ENCODE measurements at places on chromosomes 1 and 21.

GRCh38 chr1:234253732-234254131 is 119.5 kb upstream of the COA6 start:
- DNase-seq: no peak

DNA sequence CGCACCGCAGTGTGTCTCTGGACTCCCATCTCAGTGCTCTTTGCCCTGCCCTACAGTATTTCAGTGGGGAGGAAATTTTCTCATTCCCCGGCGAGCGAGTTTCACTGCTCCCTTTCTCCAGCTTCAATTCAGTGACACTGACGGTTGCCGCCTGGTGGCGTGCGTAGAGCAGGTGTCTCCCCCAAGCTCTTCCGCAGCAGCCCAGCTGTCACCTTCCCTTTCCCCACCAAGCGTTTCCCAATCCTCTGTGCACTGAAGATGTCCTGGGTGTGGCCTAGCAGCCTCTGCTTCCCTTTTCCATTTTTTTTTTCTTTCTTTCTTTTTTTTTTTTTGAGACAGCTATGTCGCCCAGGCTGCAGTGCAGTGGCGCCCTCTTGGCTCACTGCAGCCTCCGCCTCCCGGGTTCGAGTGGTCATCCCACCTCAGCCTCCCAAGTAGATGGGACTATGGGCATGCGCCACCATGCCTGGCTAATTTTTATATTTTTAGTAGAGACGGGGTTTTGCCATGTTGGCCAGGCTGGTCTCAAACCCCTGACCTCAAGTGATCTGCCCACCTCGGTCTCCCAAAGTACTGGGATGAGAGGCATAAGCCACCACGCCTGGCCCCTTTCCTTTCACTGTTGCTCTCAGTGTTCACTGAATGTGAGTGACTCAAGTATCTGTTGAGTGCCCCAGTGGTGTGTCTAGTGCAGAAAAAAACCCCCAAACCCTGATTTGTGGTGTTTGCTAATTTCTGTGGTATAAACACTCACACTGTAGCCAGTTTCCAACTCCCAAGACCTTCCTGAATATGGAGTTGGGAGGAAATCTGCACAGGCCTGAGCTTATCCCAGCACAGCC is 30.1 kb downstream of the TNFRSF1B start:
- no peak for DNase-seq

GRCh38 chr1:89347296-89347695 is 16.6 kb upstream of the GBP6 start:
- no peak for DNase-seq

DNA sequence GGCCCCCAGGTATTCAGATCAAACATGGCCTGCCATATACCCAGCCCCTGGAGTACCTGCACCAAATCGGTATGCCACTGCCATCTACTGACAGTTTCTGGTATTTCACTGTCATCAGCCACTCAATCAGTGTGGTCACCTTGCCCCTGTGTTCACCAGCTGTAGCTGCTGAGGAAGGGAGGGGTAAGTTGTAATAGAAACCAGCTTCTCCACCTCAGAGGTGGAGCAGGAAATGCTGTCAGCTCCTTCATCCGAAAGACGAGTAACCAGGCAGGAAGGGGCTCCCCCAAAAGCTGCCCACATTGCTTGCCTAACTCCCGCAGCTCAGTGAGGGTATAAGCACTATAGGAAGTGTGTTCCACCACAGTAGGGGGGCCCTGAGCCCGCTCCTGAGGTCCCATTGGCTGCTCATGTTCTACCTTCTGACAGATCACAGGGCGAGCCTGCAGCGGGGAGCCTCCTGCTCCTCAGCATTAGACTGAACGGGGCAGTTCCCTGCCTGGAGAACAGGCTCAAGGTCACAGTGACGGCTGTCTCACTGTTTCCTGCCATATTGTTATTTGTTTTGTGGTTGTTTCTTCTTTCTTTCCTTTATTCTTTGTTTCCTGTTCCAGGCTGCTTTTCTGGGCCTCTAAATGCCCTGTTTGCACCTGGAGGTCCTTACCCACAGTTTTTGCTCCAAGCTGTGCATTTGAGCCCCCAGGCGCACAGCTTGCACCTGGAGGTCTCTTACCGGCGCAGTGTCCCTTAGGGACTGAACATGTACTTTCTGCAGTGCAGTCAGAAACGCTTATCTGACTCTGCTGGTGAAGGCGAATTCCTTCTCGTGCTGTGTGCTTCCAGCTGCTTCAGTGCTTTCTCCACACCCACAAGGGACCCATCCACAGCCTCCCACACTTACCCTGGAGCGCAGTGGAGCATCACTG is 1638.3 kb downstream of the MRPL39 start:
- DNase-seq: no peak

DNA sequence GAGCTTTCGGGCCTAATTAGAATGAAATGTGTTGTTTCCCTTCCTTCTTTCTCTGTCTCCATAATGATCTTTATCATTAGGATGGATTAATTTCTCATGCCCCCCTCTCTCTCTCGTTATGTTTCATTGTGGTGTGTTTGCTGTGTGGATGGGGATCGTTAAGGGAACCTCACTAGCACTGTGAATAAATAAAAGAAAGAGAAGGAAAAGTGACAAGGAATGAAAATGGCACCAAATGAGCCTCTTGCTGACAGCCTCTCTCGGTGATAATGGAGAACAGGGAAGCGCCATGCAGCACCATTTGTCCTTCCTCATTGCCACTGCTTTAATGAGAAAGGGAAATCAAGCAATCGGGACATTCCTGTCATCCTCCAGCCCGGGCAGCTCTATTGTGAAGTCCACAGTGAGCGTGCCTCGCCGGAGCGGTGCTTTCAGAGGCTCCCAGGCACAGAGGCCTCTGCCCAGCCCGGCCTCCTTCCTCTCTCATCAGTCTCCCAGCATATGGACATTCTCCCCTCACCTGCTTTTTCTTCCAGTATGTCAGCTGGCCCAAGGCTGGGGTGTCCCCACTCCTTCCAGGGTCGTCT is 265.7 kb upstream of the TMEM51 start:
- no peak for DNase-seq

- DNase-seq: no peak
Measured at GRCh38 chr1:37159102-37159501, 124.8 kb upstream of the GRIK3 start.

- no peak for DNase-seq
Measured at GRCh38 chr1:162710345-162710744, 78.1 kb downstream of the DDR2 start.

DNA sequence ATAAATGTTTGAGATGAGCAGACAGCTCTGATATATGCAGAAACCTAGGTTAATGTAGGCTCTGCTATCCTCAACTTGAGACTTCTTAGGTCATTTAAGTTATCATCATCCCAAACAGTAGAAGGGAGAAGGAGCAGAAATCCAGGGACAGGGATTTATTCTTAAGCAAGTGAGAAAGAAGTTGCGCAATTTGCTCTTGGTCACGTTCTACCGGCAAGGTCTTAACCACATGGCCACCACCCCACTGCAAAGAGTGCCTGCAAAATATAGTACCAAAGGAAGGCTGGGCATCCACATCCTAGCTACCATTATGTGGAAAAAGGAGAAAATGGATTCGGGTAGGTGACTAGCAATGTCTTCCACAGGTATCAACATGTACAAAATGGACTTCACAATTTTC is 25.2 kb downstream of the CRNN start:
- no peak for DNase-seq

GRCh38 chr1:172914501-172915144 is 136.1 kb downstream of the TNFSF18 start:
- DNase-seq: no peak

DNA sequence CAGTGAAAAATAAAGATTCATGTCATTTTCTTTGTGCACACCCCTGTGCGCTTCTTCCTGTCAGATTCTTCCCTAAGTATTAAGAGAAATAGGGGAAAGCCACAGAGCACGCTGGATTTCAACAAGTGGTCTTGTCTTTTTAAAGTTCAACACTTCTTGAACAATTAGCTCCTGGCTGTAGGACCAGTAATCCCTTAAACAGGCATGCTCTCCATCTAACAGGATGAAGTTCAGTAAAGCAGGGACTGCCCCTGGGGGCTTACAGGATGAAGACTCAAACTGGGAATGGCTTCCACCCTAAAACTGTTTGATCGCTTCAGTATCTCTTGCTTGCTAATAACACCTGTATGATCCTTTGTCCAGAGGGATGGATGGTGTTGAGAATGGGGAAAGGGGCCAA is 4.2 kb downstream of the PSMB4 start:
- DNase-seq: no peak

- DNase-seq: no peak
Measured at GRCh38 chr1:83500531-83500930, 498.4 kb downstream of the TTLL7 start.

- DNase-seq: no peak
Measured at GRCh38 chr1:197197430-197197997, 51.0 kb upstream of the ASPM start.

DNA sequence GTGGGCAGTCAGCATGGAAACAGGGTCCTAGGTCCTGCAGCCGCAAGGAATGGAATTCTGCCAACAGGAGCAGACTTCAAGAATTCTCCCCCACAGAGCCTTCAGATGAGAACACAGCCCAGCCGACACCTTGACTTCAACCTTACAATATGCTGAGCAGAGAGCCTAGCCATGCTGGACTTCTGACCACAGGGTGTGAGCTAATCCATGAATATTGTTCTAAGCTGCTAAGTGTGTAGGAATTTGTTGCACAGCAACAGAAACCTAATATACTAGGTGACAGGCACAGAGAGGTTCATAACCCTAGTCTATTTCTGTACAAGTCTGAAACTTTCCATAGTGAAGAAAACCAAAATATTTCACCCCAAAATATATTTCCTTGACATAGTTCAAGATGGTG is 32.9 kb upstream of the IFNGR2 start:
- DNase-seq: no peak

- no peak for DNase-seq
Measured at GRCh38 chr1:230186874-230187273, 119.8 kb downstream of the GALNT2 start.

DNA sequence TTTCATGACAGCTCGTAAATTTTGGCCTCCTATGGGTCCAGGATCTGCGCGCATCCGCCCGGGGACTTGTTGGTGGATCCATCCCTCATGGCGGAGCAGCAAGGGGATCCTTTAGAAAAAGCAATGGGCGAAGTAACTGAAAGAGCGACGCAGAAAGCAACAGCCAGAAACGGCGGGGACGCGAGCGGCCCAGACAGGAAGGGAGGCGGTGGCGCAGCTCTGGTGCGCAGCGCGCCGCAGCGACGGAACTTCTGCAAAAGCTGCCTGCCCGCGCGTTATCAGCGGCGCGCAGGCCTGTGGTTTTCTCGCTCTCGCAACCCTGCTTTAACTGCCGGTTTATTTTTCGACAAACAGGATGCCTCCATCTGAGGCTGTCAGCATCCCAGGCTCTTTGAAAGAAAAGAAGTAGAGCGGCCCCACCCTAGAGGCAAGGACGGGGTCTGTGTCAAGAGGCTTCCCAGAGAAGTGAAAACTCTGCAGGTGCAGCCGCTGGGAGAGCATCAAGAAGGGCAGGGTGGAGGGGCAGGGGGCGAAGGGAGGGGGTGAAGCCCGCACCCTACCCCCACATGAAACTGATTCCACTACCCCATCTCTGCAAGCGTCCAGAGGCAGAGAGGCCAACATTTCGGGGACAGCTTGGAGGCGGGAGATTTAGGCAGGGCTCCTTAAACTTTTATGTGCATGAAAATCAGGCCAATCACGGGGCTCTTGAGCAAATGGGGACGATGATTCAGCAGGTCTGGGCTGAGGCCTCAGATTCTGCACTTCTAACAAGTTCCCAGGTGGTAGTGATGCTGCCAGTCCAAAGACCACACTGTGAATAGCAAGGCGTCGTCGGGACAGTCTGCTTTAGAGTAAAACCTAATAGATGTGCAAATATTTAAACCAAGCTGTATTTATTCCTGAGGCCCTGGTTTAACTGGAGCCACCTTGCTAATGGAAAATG is 22.2 kb downstream of the RUNX1 start:
- no peak for DNase-seq

GRCh38 chr1:170337413-170337994 is 191.7 kb downstream of the NTMT2 start:
- DNase-seq: no peak

DNA sequence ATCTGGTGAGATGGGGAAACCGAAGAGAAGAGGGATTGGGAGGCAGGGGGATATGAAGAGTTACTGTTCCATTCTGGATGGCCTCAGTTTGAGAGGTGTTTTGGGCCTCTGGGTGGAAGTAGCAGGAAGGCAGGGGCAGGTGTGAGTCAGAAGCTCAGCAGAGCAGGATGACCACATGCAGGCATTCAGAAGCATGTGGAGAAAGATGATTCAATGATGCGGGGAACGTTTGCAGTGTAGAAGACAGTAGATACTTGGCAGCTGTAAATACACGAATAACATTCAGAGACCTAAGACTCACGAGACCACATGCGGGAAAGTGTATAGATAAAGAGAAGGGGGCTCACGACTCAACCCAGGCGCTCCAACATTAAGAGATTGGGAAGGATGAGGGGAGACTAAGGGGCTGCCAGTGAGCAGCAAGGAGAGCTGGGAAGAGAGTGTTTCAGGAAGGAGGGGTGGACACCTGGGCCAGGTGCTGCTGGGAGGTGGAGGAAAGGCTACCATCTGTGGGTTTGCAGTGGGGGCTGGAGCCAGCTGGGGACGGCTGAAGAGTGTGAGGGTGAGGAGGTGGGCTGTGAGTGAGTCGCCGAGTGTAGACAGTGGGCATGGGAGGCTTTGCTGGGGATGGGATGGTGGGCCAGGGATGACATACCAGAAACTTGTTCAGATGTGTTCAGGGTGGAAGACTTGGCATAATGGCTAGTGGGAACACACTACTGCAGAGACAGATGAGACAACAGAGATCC is 5.8 kb upstream of the EPS8L3 start:
- DNase-seq: no peak

DNA sequence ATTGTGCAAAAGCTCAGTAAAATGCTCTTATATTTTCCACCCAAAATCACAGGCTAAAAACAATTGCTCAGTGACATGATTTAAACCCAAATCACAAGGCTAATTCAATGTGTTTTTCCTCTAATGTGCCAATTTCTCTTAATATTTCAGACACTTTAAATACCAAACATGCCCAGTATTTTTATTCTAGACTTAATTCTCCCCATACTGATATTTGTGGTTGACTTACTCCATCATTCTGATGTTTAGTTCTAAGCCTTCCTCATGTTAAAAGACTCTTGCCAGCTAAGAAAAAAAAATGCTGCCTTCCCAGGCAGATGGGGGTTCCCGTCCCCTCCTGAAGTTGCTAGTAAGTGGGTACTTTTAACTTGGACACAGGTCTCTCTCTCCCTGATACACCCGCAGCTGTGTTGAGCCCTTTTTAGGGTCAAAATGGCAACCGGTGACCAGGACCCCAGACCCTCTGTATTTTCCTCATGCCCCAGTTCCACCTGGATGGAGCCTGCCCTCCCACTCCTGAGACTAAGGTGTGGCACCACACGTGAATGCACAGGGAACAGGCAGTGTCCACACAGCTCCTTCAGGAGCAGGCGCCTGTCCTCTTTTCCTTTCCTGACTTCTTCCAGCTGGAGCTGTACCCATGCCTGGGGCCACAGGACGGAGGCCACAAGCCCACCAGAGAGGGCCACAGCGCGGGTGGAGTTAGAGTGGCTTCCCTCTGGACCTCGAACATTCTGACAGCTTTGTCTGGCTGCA is 118.9 kb downstream of the RIPK4 start:
- DNase-seq: no peak

DNA sequence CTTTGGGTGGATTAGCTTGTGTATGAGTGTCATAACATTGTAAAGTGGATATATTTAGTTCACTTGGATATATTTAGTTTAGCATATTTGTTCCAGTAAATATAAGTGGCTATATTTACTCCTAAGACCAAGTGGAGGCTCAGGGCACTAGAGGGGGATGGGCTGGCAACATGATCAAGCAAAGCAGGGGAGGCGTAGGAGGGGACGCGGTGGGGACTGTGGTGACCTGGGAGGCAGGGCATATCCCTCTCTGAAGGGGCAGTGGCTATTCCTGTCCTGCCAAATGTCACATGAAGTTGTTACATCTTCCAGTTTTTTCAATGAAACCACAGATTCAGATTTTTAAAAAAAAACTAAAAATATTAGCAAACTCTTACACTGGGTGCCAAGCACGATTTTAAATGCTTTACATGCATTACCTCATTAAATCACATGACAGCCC is 51.9 kb upstream of the EDN2 start:
- DNase-seq: no peak

Measured in C1 segment of cervical spinal cord (tissue), 14 donors.